GM12865 (cell line): ENCODE measurements at places on chromosomes 3 and 15.

GRCh38 chr15:38186507-38186906, 66.1 kb upstream of the SPRED1 start:
- no peak for DNase-seq

GRCh38 chr3:11356269-11356668, 84.1 kb downstream of the ATG7 start:
- DNase-seq = no peak

- no peak for DNase-seq
These were observed 42.6 kb downstream of the MYZAP start for GRCh38 chr15:57634290-57634689.

GRCh38 chr3:136414476-136414875, 164.3 kb downstream of the PCCB start:
- no peak for DNase-seq

DNA sequence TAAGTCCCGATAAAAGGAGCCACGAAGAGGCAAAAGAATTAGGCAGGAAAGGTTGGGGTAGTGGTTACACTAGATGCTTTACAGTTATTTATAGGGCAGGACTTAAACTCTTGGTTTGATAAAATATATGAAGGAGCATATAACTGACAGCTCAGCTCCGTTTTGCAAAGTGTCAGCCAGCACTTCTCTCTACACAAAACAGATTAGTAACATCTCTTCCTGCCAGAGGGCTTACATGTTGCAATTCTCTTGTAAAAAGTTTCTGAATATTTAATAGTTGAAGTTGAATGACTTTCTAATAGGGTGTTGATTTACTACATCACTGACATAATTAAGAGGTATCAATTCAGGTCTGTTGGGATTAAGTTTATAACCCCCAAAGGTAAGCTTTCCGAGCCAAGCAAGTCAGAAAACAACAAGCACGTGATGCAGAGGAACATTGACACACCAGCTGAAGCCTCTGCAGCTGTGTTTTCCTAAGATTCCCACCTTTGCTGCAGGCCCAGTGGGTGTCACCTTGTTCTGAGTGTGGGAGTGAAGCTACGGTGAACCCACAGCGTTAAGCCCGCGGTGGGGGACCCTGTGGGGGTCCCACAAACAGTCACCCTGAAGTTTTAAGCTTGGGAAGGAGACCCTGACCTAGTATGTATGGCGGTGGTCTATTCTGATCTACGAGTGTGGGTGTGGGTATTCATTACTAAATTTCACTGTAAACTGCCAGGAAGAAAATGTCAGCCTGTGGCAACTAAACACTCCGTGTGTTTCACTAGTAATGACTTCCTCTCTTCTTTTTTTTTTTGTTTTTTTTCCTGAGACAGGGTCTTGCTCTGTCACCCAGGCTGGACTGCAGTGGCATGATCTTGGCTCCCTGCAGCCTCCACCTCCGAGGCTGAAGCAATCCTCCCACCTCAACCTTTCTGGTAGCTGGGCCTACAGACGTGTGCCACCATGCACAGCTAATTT, 22.0 kb upstream of the ATP13A3 start:
- no peak for DNase-seq

DNA sequence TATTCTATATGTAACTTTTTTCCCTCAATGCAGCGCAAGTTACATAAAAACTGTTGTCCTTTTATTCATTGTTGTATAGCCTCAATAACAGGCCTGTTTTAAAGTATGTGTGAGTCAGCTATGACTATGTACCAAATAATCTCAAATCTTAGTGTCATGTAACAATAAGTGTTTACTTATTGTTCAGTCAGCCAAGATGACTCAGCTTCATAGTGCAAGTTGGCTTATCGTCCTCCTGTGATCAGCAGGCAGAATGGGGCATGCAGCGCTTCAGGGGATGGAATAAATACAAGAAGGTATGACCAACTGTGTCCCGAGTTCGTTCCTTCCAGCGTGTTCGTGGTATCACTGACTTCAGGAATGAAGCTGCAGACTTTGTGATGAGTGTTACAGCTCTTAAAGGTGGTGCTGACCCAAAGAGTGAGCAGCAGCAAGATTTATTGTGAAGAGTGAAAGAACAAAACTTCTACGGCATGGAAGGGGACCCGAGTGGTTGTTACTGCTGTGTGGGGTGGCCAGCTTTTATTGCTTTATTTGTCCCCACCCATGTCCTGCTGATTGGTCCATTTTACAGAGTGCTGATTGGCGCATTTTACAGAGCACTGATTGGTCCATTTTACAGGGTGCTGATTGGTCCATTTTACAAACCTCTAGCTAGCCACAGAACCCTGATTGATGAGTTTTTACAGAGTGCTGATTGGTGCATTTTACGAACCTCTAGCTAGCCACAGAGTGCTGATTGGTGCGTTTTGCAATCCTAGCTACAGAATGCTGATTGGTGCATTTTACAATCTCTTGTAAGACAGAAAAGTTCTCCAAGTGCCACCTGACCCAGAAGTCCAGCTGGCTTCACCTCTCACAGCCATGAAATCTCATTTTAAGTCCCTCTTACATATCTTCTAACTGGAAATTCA, 1016.0 kb downstream of the MCTP2 start:
- DNase-seq = no peak

DNA sequence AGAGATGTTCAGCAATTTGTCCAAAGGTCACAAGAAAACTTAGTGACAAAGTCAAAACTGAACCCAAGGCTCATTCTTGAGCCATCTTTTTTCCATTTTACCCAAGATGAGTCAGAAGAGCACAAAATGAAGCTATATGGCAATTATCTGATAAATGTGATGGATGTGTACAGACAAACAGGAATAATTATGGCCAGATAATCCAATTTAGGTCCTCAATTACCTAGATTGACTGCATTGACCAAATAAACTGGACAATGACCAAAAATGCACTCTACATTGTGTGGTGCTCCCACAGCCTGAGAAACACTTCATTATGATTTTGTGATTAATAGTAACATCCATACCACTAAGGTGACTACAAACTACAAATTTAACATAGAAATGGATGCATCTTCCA, 1105.8 kb downstream of the IGSF11 start:
- DNase-seq = no peak

DNA sequence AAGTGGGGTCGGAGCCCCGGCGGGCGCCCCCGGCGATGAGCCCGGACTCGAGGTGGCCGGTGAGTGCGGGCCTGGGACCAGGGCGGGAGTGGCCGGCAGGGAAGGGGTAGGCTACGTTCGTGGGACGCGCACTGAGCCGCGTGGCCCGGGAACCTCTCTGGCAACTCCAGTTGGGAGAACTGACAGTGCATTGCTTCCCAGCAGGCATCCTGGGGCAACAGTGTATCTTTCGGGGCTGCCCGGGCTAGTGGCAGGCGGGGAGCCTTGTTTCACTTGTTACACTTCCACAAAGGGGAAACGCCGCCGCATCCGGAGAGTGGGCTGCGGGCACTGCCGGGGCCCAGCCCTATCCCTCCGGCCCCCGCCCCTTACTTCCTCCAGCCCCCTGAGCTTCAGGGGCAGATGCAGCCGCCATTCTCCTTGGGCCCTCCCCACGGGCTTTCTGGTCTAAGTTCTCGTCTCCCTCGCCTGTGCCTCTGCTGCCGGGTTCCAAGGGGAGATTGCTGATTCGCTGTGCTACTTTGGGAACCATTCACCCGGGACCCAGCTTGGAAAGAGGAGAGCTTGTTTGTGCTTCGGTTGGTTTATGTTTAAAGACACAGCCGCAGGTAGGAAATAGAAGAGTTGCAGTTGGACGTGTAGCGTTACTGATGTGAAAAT, 675 bp downstream of the BRPF1 start:
- peak; percentile 52 for DNase-seq

DNA sequence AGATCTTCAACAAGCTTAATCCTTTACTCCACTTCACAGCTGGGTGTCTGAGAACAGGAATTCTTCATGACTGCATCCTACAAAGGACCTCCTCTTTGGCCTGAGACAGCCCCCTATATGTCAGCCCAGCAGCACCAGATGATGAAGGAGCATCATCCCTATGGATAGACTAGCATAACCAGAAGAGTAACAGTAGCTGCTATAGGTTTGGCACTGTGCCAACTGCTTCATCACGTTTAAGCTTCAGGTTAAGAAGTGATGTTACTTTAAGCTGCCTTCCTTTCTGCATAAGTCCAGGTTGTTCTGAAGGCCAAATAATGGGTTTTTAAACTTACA, 50.6 kb downstream of the CMSS1 start:
- peak; percentile 40 for DNase-seq
